NCI-H69 (cell line): ENCODE measurements at places on chromosomes 7 and 10.

GRCh38 chr10:124722798-124723783, 21.1 kb downstream of the FAM53B start:
- peak; percentile 16 for DNase-seq

DNA sequence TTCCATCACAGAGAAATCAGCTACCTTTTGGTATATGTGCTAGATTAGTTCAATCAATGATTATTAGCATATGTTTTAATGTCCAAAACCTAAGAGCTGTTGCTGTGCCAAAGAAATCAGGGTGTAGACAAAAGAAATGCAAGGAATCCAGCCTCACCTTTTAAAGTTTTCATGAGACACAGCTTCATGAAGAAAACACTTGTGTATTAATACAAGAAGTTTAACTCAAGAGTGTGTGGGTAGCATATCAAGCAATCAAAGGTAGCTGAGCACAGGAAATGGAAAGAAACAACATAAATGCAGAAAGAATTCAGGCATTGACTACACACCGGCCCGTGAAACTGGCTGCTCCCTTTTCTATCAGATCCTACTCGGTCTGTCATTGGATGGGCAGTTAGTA, 76.0 kb upstream of the CAV2 start:
- DNase-seq = no peak

DNA sequence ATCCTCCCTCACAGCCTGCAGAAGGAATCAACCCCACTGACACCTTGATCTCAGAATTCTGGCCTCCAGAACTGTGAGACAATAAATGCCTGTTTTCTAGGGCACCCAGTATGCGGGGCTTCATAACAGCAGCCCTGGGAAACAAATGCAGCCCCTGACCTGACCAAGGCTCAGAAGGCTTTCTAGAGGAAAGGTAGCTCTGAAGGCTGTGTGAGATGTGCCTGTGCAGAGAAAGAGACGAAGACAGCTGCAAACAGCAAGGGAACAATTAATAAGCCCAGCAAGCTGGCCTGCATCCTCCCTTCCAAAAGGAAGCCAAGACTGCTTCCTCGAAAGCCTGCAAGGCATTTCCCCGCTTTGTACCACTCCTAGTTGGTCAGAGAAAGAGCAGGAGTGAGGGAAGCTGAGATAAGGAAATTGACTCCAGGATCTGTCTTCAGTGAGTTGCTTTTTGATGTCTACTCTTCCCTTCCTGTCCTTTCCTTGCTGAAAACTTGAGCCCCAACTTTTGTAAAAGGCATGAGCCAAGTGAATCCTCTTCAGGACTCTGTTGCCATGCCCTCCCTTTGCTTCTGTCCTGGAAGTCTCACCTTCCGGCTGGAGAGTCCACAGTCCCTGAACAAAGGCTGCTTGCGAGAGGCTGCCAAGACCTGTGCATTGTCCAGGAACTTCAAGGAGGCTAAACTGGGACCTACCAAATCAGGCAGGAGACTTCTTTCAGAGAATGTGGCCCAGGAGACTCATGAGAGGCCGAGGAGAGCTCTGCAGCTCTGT, 71.2 kb upstream of the ARID5B start:
- no peak for DNase-seq

DNA sequence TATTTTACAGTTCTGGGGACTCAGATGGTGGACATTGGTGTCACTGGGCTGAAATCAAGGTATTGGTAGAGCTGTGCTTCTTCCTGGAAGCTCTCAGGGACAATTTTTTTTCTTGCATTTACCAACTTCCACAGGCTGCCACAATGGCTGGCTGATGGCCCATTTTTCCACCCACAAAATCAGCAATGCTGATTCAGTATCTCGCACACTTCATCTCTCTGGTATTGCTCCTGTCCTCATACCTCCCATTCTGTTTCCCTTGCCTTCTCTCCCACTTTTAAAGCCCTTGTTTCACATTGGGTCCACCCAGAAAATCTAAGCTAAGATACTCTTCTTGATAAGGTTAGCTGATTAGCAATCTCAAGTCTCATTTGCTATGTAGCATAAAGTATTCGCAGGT, 530.9 kb upstream of the POM121L12 start:
- DNase-seq = no peak

- DNase-seq = peak; percentile 4
Measured at GRCh38 chr7:37853468-37853867, 5.1 kb downstream of the NME8 start.

- no peak for DNase-seq
Measured at GRCh38 chr7:142485617-142486226, 227.9 kb upstream of the PRSS58 start.

- no peak for DNase-seq
Measured at GRCh38 chr10:59674215-59674836, 35.3 kb downstream of the SLC16A9 start.

DNA sequence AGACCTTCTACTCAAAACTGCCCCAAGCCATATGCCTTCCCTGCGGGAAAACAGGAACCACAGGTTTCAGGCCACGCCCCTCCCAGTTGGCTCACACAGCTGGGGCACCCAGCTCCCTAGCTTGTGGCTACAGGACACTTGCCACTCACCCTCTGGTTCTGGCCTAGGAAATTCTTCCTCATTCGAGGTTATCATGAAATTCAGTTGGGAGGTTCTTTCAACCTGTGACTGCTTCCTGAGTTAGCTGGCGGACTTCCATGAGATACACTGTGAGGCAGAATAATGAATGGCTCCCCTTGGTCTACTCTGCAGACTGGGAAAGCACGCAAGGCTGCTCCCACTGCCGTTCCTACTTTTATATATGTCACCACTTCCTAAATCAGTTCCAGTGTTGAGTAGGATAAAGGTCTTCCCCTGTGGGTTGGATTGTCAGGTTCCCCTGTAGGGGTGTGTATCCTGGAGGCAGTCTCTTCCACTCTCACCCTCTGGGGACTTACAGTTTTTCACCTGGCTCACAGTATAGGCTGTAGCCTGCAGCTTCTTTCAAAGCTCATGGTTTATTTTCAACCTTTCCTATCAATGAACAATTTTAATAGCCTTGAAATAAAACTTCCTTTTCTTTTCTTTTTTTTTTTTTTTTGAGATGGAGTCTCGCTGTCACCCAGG, 37.0 kb downstream of the GPR22 start:
- peak; percentile 89 for DNase-seq

- DNase-seq = peak; percentile 56
Measured at GRCh38 chr7:107118109-107118900, 50.5 kb upstream of the HBP1 start.

DNA sequence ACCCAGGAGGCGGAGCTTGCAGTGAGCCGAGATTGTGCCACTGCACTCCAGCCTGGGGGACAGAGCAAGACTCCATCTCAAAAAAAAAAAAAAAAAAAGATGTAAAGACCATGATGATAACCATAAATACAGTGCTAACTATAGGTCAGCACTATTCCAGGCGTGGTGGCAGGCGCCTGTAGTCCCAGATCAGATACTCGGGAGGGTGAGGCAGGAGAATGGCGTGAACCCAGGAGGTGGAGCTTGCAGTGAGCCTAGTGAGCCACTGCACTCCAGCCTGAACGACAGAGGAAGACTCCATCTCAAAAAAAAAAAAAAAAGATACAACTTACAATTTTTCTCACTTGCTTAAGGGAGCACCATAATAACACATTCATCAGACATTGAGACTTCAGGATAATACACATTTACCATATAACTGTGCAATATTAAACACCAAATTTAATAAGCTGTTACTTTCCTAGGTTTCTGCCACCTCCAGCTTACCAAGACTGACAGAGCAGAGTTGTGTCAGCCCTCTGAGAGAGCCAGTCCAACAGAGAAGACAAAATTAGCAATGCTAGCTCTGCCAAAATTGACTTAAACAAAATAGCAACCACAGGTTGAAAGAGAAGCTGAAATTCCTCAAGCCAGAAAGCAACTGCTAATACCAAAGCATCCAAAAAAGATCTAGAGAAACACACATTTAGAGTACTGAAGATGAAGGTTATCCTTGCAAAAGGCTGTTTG, 8.2 kb downstream of the DNA2 start:
- no peak for DNase-seq

DNA sequence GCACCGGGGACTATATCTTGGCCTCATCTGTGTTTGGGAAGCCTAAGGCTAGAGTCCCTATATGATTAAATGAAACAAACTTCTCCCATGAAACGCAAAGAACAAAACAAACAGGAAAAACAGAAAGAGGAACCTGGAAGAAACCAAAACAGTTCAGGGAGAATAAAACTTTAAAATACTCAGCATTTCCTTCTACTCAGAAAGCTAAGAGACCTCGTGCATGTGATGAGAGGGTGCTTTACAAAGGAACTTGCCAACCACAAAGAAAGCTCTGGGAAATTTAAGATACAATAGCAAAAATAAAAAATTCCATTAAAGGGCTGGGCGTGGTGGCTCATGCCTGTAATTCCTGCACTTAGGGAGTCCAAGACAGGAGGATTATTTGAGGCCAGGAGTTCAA, 6.9 kb downstream of the PILRA start:
- no peak for DNase-seq

DNA sequence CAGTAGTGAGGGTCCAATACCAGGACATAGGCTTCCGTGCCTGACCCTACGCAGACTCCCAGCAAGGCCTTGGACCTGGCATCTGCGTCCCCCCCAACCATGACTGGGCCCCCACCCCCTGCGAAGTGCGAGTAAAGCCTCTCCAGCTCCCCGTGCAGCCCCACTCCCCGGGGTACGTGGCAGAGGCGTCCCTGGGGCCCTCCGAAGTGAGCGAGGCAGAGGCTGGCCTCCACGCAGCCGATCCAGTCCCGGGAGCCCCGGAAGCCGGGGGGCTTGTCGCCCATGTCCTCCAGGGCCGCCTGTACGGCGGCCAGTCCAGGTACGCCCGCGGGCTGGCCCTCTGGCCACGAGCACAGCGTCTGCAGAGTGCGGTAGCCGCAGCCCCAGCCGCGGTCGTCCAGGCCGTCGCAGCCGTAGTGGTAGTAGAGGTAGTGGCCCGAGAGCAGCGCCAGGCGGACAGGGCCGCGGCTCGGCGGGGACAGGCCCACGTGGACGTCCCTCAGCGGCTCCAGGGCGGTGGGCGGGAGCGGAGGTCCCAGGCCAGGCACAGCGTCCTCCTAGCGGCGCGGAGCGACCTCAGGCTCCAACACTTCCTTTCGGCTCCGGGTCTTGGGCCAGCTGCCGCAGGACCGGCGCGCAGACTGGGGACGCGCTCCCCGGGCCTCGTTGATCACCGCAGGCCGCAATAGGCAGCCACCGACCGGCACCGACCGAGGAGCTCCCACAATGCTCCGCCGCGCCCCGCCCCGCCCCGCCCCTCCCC, at the start of gene UFSP1:
Gene UFSP1, minus strand, starts transcription at position 728 of the 763 bp plus-strand sequence. Its CDS starts 444 bp downstream, at position 284.
- DNase-seq = peak; percentile 45

DNA sequence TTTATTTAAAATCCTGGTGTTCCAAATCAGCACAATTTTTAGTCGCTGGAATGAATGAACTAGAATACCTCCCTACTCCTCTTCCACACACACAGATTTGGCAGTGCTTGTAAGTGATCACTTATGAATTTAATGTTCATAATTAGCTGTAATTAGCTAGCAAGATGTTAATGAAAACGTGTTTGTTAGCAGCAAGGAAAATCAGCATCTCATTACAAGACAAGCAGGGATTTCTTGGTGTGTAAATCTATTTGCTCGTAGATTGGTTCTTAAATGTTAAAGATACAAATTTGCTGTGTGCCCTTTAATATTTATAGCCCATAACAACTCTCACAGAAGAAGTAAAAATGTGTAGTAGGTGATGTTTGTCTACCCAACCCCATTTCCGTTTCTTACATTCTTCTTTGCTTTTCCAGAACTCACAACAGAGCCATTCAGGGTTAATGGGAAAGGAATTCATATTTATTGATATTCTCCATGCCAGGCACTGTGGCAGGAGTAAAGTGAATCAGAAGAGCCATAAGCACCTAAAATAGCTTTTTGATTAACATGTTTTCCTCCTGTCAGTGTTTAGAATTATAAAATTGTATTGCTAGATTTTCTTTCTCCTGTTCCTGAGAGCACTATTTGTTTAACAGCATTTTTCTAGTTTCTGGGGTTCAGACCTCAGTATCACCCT, 49.6 kb downstream of the SEMA3C start:
- peak; percentile 84 for DNase-seq

- DNase-seq = no peak
Measured at GRCh38 chr10:50397312-50398140, 146.2 kb upstream of the ASAH2 start.

DNA sequence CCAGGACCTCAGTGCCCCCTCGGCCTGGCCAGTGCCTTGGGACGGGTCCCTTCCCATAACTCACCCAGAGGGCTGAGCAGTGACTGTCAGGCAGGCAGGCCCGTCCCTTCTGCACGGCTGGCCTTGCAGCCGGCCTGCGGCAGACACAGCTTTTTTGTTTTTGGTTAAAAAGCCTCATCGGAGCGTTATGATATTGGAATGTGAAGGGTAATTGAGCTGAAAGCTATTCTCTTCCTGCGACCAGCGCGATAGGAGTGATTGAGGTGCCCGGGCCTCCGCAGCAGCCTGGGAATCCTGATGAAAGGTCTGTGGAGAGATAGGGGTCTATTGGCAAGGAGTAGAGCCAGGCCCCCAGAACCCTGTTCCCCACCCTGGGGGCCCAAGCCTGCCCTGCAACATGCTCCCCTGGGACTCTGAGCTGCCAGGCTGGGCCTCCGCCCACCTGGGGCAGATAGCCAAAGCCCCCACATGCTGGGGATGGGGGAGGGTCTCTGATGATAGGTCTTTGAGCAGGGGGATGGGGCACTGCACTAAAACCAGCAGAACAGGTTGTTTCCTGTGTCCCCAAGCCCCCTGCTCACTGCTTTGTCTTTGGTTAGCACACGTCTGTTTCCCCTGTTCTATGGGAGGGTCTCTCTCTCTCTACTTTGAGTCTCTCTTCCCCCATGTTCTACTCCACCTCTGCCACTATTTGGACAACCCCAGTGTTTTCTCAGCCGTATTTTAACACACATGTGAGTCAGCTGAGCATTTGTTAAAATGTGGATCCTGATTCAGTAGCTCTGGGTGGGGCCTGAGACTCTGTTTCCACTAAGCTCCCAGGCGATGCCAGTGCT, 131.9 kb downstream of the CDH23 start:
- DNase-seq = no peak

DNA sequence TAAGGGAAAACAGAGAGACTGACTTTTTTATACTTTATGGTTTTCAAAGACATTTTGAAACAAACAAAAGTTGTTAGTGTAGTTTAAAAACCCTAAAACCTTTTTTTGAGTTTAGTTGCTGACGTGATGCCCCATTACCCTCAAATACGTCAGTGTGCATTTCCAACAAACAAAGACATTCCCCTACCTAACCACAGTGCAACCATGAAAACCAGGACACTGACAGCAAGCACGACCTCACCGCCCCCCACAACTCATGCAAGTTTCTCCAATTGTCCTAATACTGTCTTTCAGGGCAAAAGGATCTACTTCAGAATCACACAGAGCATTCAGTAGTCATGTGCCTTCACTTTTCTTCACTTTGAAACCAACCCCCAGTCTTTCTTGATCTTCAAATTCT, 75.0 kb downstream of the WNT2 start:
- no peak for DNase-seq
